ENCODE measurements at places on chromosomes 6 and 20.

DNA sequence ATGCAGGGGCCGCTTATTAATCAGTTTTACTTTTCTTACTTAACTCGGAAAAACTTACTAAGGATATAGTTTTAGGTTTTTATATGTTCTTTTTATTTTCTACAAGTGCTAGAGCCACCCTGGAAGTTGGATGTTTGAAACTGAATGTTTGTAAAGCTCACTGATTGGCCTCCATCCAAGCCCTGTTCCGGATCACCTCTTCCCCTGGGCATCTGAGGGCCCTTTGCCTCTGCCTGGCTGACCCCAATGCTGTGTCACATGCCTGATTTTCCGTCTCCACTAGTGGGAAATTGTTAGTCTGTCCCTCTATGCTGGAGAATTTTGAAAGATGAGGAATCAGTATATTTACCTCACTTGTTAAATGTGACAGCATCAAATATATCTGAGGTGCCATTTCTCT lies 79.3 kb downstream of the SLC35F1 start:
- no peak for DNase-seq

DNA sequence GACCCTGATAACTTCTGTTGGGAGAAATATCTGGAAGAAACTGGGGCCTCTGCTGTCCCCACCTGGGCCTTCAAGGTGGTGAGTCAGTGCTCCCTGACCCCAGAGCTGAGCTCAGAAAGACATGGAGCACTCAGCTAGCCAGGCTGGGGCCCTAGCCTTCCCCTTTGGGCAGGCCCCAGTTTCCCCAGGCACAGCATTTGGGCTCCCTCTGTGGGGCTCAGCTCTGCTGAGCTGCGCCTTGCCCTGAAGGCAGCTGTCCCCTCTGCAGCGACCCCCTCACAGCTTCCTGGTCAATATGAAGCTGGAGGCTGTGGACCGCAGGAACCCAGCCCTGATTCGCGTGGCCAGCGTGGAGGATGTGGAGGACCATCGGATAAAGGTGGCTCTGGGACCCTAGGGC lies 24.8 kb upstream of the SGK2 start:
- DNase-seq = no peak

- no peak for DNase-seq
These were observed 109.3 kb downstream of the IPCEF1 start for GRCh38 chr6:154247119-154247861.

DNA sequence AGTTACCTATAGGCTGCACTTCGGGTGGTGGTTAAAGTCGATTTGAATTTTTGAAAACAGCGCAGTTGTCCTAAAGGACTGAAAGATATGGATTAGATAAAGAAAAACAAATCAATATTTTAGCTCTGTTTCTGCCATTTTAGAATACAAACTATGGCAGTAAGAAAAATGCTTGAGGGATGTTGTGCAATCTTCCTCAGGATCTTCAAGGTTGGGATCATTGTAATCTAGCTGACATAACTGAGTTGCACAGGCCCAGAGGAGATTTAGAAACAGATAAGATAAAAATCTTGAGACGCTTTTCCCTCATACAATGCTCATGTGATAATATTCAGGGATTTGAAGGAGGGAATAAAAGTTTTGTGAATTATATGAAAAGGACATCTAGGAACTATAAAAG lies 926 bp downstream of the PEX3 start:
- no peak for DNase-seq

GRCh38 chr6:90678049-90678779 lies 91.3 kb upstream of the MAP3K7 start:
- no peak for DNase-seq

- no peak for DNase-seq
These were observed 11.3 kb upstream of the PKHD1 start for GRCh38 chr6:52098721-52099120.

GRCh38 chr20:20731945-20732296 lies 19.5 kb upstream of the RALGAPA2 start:
- DNase-seq = no peak

GRCh38 chr20:23156170-23156841 lies 70.2 kb upstream of the CD93 start:
- DNase-seq = peak; percentile 21

DNA sequence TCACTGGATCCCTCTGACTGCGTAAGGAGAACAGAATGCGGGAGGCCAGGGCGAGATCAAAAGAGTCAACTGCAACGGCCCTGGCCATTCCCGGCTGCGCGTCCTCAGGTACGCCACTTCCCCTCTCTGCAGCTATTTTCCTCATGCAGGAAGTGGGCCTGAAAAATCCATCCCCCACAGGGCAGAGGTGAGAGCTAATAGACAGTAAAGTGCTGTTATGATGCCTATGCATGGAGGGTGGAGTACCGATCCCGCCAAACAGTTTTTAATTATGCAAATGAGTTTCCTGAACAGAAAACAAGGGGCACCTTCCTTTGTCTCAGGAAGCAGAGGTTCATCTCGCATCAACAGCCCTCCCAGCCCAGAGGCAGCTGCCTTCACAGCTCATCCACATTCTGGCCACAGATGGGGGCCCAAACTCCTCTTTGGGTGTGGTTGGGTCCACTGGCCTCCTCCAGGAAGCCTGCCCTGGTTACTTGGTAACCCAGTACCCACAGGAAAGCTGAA lies 9.3 kb downstream of the PREX1 start:
- DNase-seq = peak; percentile 46

Measured in stimulated activated CD8-positive, alpha-beta memory T cell treated with anti-CD3 and anti-CD28 coated beads, Interleukin-4, amount 100 ng/mL, for 48 hours (primary cell).